ENCODE measurements at places on chromosomes 2 and 18. TPM values are rescaled to one million over a fixed set of nuclear protein-coding genes. Genes with fewer than 3 reads are reported as not detected.

Gene PPP1R1C
- 0.13 TPM for total RNA-seq

Gene TTN
- 1.7 TPM for total RNA-seq

GRCh38 chr2:217978536-217979150 is 24.2 kb downstream of the TNS1 start:
- no peak for DNase-seq

- DNase-seq: no peak
Observed at GRCh38 chr18:5469340-5469739, 74.5 kb downstream of the EPB41L3 start.
